ENCODE measurements at places on chromosomes 11 and 22.

- no peak for DNase-seq
Measured at GRCh38 chr11:33874910-33875490, 16.9 kb downstream of the LMO2 start.

DNA sequence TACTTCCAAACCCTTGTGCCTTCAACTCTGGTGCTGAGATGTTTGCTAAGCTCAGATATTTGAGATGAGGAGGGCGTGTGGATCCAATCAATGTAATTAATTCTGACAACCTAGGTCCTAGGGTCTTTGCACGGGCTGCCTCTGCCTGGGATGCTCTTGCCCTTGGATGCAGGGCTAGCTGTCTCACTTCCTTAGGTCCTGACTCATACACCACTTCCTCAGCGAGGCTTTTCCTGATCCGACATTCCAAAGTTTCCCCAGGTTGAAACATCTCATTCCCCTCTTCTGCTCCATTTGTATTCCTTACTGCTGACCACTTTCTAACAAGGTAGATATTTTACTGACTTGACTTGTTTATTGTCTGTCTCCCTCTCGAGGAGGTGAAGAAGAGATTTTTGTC, 43.0 kb upstream of the NTM start:
- DNase-seq: no peak

- DNase-seq: no peak
Measured at GRCh38 chr22:24424001-24424900, 3.1 kb upstream of the ADORA2A start.

DNA sequence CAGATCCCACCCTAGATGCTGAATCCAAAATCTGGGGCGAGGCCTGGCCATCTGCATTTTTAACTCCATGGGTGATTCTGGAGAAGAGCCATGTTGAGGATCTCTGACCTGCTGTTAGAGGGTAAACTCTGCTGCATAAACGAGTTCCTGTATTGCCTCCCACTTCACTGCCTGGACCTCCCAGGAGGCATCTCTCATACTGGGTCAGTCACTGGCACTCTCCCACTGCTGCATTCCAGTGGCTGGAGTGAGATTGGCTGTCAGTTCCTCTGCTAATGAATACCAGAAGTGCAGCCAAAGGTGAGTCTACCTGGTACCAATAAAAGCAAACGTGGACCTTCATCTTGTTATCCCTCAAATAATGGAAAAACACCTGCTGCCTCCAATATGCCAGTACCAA, 10.3 kb downstream of the POLDIP3 start:
- no peak for DNase-seq

DNA sequence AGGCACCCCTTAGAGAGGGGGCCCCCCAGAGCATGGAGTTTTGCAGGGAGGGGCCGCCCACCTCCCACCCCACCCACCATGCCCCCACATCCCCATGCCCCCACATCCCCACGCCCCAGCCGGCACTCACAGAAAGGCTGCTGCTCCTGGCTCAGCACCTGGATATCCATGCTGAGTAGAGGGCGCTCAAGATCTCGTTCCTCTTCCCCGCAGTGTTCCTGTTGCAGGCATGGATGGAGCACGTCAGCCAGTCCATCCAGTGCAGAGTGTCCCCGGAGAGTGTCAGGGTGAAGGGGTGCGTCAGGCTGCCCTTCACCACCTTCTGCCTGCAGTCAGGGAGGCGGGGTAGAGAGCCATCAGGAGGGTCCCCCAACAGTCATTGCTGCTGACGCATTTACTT, 156.2 kb downstream of the CRYBB2 start:
- no peak for DNase-seq

DNA sequence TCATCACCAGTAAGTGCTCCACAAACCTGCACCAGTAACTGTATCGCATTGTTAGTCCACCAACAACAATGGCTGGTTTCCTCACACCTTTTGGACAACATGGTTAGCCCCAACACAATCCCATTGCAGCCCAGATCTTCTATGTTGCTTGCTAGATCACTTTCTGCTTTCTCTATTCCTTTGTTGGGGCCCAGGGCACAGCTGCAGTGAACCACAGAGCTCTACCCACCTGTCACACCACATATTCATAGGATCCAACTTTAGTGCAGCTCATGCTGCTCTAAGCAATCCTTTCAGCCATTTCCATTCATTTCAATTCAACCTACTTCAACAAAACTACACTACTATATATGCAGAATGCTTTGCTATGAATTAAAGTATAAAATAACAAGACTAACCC, 364.3 kb downstream of the DCDC1 start:
- DNase-seq: no peak

GRCh38 chr11:115885535-115886421, 381.6 kb upstream of the CADM1 start:
- DNase-seq: no peak

DNA sequence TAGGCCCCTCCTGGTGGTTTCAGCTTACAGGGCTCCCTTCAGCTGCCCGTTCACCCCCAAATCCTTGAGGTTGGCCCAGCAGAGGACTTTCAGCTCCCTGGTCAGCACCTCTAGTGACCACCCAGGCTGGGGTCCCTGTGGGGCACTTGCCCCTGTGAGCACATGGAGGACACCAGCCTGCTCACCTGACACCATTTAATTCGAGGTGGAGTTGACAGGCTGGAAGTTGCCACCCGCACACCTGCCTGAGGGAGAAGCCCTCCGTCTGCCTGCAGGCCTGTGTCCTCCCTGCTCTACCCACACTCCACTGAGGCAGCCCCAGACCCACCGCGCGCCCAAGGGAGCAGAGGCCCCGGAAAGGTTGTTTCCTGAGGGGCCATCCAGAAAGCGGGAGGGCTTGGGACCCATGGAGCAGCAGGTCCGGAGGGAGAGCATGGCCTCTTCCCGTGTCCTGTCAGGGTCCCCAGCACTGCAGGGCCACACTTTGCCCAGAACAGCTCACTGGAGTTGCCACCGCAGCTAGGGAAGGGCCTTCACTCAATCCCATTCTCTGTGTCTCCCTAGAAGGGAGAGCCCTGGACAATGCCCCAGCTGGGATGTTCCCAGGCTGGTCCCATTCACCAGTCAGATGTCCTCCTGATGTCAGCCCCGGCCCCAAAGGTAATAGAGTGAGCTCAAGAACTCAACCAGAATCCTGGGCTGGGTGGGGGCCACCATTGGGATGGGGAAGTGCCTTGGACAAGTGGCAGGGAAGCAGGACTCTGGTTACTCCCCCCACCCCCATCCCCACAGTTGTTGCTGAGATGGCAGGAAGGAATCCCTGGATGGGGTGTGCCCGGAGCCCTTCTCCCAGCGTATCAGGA, 82.4 kb downstream of the MED15 start:
- no peak for DNase-seq

DNA sequence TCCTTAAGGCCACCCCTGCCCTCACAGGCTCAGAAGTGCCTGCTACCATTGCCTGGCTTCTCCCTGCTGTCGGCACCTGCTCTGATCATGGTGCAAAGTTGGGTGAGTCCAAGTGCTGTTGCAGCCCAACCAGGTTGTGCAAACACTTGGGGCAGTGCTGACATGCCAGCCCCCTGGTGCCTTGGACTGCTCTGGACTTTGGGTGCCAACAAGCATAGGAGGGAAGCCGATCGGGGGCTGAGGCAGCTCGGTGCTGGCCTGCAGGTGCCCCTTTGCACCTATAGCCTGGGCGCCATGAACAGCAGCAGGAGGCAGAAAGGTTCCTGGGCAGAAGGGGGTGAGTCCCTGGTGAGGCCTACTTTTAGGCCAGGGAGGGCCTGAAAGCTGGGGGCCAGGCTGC, 113.0 kb downstream of the ARHGAP20 start:
- DNase-seq: no peak

Data from NCI-H446 (cell line).